ENCODE measurements at places on chromosomes 16 and 17.

DNA sequence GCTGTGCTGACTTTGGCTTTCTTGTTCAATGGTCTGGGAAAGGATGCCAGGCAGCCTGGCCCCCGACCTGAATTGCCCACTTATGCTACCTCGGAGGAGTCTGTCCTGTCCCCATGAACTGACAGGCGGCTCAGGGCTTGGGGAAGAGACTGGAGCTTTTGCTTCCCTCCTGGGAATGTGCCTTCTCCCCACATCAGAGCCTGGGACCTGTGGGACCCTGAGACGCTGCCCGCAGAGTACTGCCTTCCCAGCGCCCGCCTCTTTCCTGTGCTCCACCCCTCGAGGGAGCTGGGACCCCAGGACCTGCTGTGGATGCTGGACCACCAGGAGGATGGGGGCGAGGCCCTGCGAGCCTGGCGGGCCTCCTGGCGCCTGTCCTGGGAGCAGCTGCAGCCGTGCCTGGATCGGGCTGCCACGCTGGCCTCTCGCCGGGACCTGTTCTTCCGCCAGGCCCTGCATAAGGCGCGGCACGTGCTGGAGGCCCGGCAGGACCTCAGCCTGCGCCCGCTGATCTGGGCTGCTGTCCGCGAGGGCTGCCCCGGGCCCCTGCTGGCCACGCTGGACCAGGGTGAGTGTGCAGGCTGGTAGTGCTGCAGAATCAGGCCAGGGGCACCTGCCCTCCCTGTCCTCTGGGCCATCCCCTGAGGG lies 18.5 kb downstream of the FCSK start:
- DNase-seq = no peak

GRCh38 chr17:80129006-80129565 lies 17.8 kb downstream of the EIF4A3 start:
- no peak for DNase-seq

DNA sequence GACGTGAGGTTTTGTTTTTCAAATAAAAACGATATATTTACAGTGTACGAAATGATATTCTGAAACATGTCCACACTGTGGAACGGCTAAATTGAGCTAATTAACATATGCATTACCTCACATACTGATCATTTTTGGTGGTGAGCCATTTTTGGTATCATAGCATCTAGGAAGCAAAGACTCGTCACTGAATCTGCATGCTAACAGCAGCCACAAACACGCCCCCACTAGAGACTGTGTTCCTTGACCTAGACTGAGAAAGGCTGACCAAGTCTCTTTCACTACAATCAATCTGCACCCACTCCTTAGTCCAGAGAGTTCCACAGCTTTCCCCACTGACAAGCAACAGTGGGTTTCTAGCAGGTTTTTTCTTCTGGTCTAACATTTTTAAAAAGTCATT lies 29.5 kb downstream of the NPLOC4 start:
- DNase-seq = no peak

GRCh38 chr16:55856950-55857349 lies 18.2 kb downstream of the CES5A start:
- DNase-seq = no peak

GRCh38 chr16:80971819-80972218 lies 34.9 kb downstream of the CMC2 start:
- DNase-seq = peak; percentile 9

DNA sequence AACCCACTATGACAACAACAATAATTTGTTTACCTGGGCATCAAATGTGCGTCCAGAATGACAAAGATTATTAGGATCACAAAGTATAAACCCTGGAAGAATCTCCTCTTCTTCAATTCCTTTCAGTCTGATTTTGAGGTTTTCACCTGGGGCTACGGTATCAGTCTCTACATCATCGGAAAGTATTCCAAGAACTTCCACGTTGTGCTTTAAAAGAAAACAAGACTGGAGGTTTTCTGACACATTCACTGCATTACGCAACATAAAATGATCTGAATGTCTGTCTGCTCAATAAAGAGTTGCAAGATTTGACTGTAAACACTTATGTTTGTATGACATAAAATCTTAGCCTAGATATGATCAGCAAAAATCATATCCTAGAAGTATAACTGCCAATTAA lies 26.0 kb upstream of the RSL1D1 start:
- DNase-seq = no peak

- no peak for DNase-seq
These were observed 11.1 kb upstream of the RNF112 start for GRCh38 chr17:19399750-19400450.

- DNase-seq = no peak
These were observed 45.2 kb downstream of the SLC6A2 start for GRCh38 chr16:55700961-55701360.

DNA sequence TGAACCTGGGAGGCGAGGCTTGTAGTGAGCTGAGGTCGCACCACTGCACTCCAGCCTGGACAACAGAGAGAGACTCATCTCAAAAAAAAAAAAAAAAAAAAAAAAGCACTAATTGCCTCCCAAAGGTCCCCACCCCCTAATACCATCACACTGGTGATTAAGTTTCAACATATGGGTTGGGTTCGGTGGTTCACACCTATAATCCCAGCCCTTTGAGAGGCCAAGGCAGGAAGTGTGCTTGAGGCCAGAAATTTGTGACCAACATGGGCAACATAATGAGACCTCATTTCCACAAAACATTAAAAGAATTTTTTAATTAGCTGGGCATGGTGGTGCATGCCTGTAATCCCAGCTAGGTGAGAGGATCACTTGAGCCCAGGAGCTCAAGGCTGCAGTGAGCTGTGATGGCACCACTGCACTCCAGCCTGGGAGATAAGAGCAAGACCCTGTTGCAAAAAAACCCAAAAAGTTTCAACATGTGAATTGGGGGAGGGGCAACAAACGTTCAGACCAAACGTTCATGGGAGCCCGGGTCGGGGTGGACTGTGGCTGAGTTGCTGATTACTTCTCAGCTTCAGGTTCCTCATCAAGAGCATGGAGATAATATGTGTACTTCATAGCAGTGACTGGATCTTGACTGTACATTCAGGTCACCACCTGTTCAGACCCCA lies 62.1 kb upstream of the NOL11 start:
- no peak for DNase-seq

DNA sequence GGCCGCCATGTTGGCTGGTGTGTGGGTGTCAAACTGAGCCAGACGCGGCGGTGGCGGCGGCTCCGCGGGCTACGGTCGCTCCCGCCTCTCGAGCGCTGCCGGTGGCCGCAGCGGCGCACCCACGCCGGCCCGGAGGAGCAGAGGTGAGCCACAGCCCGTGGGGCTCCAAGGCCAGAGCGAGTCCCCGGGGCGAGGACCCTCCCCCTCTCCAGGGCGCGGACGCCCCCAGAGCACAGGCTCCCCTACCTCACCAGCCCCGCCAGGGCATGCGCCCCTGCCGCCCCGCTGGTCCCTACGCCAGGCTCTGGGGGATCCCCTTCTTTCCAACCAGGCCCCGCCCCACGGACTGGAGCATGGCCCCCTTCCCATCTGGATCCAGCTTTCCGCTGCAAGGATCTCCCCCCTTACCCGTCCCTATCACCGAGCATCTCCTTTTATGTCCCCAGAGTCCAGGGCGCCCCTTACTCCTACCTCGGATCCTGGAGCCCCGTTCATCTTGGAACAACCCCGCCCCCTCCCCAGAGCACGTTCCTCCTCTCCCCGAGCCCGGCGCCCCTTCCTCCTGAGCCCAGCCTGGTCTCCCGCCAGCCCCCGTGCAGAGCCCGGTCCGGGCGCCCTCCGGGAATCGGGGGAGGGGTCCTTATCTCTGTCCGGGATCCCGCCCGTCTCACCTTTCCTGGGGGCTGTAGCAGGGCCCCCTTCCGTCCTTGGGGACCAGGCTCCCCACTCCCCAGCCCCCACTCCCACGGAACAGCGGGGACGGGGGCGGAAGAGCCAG lies 412 bp downstream of the EPN2 start:
- DNase-seq = peak; percentile 10

GRCh38 chr17:76139801-76140660 lies 1.0 kb downstream of the FOXJ1 start:
- DNase-seq = no peak

- DNase-seq = no peak
These were observed 22.9 kb upstream of the RPL13 start for GRCh38 chr16:89537549-89537925.

GRCh38 chr17:82872591-82873520 lies 33.0 kb upstream of the ZNF750 start:
- DNase-seq = no peak

- no peak for DNase-seq
These were observed 81.9 kb downstream of the AIPL1 start for GRCh38 chr17:6352801-6353560.

DNA sequence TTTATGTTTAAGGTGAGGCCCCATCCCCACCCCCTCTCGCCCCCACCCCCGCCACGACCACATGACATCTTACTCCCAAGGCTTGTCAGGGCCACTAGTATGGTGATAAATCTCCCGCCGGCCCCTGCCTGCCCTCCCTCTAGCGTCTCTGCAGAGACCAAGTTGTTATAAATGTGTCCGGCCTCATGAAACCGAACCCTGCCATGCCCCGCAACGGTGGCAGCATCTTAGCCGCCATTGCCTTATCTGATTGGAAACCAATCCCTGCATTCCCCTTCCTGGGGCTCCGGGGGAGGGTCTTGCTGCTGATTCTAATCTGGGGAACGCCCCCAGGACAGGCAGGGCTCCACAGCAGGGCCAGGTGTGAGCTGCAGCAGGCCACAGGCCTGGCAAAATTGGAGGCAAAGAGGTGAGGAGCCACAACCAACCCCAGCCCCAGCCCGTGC lies 352.4 kb downstream of the C16orf95 start:
- DNase-seq = no peak

DNA sequence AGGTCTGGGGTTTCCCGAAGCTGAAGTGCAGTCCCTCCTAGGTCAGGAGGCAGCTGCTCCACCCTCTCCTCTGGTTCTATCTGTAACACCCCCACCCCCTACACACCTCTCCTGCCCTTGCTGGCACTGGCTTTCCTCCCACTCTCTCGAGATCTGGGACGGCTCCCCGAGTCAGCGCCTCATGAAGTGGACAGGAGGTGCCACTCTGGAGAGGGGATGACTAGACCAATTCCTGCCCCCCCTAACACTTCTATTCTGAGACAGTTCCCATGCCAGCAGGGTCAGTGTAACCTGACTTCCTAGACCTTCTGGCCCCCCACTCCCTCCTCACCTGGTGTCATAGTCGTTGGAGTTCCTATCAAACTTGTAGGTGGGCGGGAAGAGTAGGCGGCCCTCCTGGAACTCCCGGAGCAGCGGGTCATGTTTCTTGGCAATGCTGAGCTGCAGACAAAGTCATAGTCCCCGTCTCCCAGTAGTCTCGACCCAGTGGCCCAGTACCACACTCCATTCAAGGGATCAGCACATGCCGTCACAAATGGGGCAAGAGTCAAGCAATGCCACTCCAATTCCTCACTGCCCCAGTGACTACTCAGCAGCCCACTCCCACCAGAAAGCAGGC lies 9.7 kb downstream of the INPP5K start:
- DNase-seq = no peak

DNA sequence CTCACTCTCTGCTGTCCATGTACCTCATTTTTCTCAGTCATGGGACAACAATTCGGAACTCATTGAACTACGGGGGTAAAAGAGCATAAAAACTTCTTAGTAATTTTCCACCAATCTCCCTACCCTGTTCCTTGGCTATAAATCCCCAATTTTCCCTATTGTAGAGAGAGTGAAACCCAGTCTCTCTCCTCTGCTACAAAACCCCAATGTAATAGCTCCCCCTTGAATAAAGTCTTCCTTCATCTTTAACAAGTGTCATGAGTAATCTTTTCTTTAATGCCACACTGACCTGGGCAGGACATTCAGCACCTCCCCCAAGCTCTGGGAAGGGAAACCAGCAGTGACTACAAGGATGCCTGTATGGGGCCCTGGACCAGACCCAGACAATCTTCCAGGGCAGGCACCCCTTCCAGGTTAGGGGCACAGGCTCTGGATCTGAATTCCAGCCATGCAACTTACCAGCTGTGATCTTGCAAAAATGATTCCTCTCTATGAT lies 10.2 kb upstream of the EIF1 start:
- DNase-seq = no peak

- DNase-seq = no peak
These were observed 52.3 kb upstream of the RASL10B start for GRCh38 chr17:35679007-35679682.

GRCh38 chr17:11503308-11504035 lies 94.8 kb upstream of the DNAH9 start:
- no peak for DNase-seq

GRCh38 chr17:1568950-1569810 lies 6.6 kb upstream of the PITPNA start:
- DNase-seq = no peak

GRCh38 chr17:77074681-77075080 lies 66.1 kb upstream of the SEC14L1 start:
- DNase-seq = no peak

GRCh38 chr17:16046966-16047365 lies 47.3 kb downstream of the TTC19 start:
- DNase-seq = no peak

DNA sequence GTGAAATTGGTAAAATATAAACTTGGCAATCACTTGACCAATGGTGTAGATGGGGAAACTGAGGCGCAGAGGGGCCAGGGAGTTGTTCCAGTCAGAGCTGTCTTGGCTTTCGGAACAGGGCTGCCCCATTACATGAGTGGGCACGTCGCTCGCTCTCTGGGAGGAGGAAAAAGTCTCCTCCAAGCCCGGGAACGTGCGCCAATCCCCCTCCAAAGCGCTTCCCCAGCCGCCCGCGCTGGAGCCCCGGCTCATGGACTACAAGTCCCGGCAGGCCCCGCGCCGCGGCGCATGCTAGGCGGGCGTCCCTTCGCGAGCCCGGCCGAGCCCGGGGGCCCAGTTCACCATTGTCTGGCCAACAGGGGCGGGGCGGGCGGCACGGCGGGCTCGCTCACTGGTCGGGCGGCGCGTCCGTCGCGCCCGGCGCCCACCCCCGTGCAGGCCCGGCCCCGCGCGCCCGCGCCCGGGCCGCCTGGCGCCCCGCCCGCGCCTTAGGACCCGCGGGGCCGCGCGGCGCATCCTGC lies at the start of gene LLGL1:
LLGL1 (plus strand) TSS at position 515 of the 521 bp plus-strand sequence. CDS start 48 bp downstream, outside the sequence.
- DNase-seq = peak; percentile 95

- no peak for DNase-seq
These were observed 18.4 kb downstream of the TBX4 start for GRCh38 chr17:61470530-61471136.

DNA sequence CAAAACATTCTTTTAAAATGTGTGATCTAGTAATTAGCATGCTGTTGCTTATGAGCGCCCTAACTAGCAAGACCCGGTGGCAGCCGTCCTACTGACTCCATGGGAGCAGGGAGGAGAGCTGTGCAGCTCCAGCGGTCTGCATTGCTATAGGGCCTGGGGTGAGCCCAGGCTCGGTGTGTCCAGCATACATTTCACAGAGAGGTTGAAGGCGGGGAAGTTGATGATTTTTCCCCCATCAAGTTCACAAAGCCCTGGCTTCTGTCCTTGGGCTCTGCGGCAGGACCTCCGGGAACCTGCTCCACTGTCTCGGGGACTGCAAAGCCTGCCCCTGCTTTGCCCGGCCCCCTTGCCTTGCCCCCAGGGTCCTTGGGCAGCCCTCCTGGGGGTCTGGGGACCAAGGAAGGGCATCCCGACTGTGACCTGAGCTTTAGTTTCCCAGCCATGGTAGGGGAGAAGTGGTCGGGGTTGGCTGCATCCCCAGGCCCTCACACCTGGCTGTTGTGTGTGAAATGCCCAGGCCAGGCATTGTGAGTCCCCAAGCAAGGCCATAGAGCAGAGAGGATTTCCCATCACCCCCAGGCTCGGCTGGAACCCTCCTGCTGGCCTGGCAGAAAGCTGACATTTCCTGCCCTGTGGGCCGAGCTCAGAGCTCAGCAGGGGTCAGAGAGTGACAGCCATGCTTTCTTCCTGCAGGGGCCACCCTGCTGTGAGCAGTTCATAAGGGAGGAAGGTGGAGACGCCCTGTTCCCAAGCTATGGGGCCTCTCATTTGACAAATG lies 24.8 kb downstream of the KCNJ12 start:
- no peak for DNase-seq

GRCh38 chr17:58082341-58082869 lies 814 bp upstream of the DYNLL2 start:
- DNase-seq = no peak

All from hematopoietic multipotent progenitor cell (in vitro differentiated cells).